Central memory CD4-positive, alpha-beta T cell (primary cell): ENCODE measurements at places on chromosomes 5 and 9.

GRCh38 chr9:113562653-113563381 lies 99.3 kb downstream of the RGS3 start:
- DNase-seq: no peak

DNA sequence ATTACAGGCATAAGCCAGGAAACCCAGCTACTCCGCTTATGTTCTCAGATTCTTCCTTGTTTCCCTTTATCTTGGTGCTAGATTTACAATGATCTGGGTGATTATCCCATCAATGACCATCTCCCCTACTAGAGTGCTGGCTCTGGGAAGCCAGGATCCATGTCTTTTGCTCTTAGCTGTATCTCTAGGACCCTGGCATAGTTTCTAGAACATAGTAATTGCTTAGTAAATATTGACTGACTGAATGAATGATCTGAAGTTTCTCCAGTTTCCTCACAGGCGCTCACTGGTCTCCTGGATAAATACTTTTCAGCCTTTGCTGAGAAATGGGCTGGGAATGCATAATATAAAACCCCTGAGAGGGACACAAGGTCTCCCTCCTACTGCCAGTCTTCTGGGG lies 60.0 kb upstream of the KLF9 start:
- DNase-seq: no peak

DNA sequence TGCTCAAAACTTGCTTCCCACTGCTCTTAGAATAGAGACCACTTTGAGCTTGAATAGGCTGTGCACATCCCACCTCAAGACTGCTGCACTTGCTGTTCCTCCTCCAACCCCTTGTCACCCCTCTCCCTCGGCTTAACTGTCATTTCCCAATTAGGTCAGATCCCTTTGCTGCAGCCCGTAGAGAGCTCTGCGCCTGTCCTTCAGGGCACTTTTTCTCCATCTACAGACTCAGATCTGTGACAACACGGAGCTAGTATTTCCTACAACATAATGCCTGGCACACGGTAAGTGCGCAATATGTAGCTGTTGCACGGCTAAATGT lies 485 bp upstream of the HABP4 start:
- no peak for DNase-seq

- no peak for DNase-seq
These were observed 1.4 kb upstream of the COL27A1 start for GRCh38 chr9:114153761-114154599.

- no peak for DNase-seq
These were observed 17.9 kb downstream of the PRLR start for GRCh38 chr5:35212122-35212982.
